ENCODE measurements at places on chromosomes 2 and 18.

GRCh38 chr2:120066800-120067547 is 54.1 kb downstream of the EPB41L5 start:
- no peak for DNase-seq

DNA sequence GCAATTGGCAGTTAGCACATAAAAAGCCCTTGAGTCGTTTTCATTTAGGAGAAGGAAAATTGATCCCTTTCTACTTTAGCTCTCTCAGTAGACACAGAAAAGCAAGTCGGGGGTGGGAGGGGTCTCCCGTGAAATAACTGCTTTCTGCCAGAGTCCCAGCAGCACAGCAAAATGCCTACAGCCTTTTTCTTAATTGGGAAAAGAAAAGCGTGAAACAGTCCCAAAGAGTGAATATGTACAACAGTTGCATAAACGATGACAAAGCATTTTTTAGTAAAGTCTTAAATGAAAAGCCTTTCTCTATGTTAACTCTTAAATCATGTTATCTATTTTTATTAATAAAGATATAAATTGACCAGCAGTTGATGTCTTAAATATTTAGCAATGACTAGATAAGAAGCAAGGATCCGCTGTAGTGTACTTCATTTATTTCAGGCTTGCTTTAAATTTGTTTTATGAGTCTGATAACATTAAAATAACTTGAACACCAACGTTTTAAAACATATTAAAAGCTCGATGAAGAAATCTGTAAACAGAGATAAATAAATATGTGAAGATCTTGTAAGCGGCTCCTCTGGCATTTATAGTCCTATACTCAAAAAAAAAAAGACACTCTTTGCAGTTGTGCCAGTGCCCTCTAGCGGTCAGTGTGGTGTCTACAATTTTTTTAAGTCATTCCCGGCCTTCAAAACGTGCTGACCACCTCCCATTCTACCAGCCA is 42.3 kb upstream of the ATIC start:
- DNase-seq, result peak; percentile 45

DNA sequence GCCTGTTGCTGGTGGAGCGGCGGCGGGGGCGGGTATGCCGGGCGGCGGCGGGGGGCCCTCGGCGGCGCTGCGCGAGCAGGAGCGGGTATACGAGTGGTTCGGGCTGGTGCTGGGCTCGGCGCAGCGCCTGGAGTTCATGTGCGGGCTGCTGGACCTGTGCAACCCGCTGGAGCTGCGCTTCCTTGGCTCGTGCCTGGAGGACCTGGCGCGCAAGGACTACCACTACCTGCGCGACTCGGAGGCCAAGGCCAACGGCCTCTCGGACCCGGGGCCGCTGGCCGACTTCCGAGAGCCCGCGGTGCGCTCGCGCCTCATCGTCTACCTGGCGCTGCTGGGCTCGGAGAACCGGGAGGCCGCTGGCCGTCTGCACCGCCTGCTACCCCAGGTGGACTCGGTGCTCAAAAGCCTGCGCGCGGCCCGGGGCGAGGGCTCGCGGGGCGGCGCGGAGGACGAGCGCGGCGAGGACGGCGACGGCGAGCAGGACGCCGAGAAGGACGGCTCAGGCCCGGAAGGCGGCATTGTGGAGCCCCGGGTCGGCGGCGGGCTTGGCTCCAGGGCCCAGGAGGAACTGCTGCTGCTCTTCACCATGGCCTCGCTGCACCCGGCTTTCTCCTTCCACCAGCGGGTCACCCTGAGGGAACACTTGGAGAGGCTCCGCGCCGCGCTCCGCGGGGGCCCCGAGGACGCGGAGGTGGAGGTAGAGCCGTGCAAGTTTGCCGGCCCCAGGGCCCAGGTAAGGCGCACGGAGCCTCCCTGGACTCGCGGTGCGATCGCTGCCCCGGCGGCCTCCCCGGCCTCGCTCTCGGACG is 1.0 kb downstream of the ZCCHC2 start:
- no peak for DNase-seq

DNA sequence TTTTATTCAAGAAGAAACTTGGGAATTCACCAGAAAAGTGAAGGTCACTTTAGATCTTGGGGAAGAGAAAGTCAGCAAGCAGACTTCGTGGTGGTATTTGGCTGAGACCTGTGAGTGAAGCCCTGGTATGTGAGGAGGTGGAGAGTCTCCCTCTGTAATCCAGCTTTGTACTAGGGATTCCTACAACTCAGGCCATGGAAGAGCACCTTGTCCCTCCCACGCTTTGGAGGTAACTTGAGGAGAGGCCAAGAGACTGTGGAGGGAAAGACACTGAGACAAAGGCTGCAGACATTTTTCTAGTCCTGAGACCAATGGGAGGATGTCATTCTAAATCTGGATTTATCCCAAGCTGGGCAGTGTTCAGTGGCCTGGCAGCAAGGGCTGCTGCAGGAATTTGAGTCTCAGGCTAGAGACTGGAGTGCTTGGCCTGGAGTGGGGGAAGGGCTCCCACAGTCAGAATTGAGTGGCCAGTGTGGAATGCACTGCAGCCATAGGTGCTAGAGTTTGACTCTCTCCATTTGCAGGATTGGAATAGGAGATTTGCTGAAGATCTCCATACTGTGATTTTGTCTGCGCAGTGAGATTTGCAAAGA is 219.0 kb downstream of the ACTR3 start:
- no peak for DNase-seq

DNA sequence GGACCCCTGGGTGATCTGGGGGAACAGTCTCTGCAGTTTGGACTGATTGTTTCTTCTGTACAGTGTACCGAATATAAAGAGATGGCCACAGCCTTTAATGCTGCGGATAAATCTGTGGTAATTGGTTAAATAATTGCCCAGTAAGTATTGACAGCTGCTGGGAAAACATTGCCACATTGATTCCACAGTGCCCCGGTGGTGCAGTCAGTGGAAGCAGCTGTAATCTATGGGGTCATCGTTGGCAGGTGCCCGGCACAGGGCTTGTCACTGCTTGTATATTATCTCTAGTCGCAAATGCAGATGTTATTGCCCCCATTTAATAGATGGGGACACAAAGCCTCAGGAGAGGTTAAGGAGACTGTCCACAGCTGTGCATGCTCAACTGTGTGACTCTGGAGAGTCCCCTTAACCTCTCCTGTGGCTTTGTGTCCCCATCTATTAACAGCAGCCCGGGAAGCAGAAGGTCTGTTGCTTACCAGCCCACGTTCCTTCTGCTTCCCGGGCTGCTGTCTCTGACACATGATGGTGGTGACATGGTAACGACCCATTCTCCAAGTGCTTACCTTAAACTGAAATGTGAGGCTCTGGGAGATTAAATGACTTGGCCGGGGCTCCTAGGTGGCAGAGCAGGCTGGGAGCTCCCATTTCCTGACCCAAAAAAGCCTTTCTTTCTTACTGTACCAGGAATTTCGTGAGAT is 76.9 kb downstream of the NCK2 start:
- DNase-seq, result no peak

GRCh38 chr2:64404002-64404731 is 49.8 kb upstream of the LGALSL start:
- DNase-seq, result peak; percentile 77

- no peak for DNase-seq
Measured at GRCh38 chr2:141957321-141957720, 173.5 kb downstream of the LRP1B start.

GRCh38 chr2:75603477-75603876 is 42.7 kb upstream of the EVA1A start:
- DNase-seq, result no peak

- peak; percentile 41 for DNase-seq
Measured at GRCh38 chr18:45165176-45165713, 450.0 kb upstream of the SLC14A2 start.

DNA sequence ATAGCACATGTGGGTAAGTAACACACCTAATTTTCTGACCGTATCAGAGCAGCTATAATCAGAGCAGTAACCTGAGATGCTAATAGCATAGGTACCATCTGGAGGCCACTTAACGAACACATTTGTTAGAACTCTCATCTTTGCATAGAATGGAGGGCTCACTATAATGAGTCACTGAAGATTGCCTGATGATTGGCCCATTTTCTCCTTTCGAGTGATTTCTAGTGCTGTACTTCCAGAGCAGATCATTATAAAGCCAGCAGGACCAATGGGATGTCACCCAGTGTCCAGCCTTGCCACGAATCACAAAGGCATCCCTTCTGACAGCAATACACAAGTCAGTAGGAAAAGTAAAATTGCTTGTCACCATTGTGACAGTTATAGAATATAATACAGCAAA is 81.7 kb upstream of the REV1 start:
- DNase-seq, result no peak

Data from MV-4-11 (cell line).